Mucosa of gallbladder (tissue), 1 donor: ENCODE measurements at places on chromosomes 13 and 19. TPM values are rescaled to one million over a fixed set of nuclear protein-coding genes. Genes with fewer than 3 reads are reported as not detected.

DNA sequence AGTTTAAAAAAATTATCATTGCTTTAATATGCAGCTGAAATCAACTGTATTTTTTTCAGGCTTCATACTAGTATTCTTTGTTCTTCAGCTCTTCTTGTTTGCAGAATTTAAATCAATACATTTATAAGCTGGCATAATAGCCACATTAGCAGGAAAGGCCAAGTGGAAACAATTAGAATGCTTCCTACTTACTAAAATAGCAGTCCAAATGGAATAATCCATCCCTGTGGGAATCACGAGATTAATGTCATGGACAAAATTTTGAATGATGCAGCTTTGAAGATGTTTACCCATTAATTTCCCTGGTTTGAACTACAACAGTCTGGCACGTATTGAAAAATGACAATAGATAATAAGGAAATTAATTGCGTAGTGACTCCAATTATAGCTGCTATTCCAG is 2650.8 kb downstream of the PCDH9 start:
- no peak for DNase-seq

Gene LGI4
- total RNA-seq, result 8.9 TPM

DNA sequence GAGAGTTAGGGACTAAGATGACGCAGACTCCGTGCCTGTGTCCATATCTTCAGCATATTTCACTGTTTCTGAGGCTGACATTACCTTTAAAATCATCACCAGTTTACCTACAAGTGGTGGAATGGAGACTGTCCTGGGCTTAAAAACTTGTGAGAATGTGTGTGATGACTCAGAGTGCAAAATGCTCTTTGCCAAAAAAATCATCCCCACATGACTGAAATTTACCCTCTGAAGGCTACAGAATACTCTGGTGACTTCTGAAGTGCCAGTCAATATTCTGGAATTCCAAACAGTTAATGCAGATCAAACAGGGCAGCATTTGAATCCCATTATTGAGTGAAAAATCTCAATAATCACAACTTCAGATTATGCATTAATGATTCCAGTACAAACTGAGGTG is 901.4 kb downstream of the EFNB2 start:
- DNase-seq, result no peak

DNA sequence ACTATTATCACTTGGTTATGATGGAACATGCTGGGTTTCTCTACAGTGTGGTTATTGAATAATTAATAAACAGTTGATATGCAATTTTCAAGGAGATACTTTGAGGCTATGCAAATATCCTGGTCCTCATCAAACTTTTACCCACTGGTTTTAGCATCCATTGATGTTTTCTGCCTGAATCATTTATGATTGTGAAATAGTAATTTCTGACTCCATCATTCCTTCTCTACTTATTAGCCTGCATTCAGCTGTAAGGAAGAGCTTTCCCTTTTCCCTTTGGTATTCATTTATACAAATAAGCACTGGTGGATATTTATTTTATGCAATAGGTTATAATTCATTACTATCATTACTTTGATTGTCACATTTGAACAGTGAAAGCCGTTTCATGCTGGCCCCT is 13.9 kb upstream of the DNAJC15 start:
- DNase-seq, result no peak

- no peak for DNase-seq
These were observed 79.7 kb downstream of the GADD45B start for GRCh38 chr19:2555422-2556220.

DNA sequence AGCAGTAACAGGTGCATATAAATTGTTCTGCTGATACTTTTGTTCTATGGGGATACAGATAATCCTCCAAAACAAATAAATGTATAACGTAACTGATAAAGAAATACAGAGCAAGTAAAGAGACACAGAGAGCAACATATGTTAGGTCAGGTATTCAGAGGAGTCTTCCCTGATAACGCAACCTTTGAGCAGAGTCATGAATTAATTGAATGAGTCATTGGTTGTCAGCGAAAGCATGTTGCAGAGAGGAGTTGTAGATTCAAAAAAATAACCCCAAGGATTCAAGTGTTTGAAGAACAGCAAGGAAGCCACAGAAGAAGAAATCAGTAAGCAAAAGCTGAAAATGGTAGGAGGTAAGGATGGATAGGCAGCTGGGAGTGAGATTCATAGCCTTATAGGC is 245.2 kb downstream of the TBC1D4 start:
- DNase-seq, result no peak

Gene FFAR2
- total RNA-seq, result 0.17 TPM

Gene SLC25A41
- total RNA-seq, result 0.72 TPM

DNA sequence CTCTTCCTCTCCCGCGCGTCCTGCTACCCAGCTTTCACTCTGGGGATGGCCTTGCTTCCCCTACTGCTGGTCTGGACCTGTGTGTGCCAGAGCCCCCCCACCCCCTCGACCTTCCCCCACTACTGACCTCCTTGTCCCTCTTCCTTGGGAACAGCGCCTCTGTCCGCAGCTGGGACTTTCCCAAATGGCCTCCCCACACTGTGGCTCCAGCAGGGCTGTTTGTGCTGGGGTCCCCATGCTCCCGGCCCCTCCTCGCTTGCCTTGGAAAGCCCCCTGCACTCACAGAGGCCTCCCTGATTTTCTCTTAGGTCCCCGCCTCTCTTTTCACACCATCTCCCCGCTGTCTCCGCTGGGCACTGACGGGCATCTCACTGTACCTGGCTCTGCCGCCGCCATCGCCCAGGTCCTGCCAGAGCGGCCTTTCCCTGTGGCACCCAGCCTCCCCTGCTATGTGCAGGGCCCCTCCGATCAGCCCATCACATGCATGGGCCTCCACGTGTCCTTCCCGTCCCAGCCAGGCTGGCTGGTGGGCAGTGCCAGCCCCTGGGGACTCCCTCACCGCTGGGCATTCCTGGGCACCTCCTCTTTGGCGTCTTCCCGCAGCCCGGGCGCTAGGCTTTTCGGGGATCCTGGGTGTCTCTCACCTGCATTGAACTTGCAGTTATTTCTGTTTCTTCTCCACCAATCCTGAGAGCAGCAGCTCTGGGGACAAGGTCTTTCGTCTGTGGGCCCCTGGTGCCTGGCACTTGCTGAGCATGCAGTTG is 118.7 kb downstream of the ATP11A start:
- DNase-seq, result no peak
